Kasumi-1 (cell line): ENCODE measurements at places on chromosomes 13 and 19.

DNA sequence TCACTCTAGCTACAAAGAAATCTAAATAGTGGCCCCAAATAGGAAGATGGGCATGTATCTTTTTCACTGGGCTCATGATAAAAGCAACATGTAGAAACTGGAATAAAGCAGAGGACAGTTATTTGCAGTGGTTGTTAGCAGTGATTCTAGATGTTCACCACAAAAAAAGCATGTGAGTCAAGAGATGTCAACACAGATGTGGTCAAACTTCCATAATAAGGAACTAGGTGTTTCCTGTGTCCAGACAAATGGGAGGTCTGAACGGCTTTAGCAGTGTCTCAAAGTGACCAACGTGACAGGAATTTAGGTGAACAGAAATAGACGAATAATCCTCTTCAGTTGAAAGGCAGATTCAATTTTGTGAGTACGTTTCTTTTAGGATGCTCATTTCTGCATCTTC, 162.7 kb downstream of the TBC1D4 start:
- DNase-seq, result no peak

DNA sequence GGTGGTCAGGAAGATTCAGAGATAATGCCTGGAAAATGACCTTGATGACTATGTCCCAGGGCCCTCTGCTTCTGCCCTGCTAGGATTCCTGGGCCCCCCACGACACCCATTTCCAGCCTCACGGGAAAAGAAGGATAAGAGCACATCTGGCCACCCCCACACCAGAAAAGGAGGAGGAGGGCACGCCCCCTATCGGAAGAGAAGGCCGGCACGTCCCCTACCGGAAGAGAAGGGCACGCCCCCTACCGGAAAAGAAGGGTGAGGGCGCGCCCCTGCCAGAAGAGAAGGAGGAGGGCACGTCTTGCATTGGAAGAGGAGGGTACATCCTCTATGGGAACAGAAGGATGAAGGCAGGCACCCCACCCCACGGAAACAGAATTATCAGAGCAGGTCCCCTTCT, 84.3 kb downstream of the IER2 start:
- peak; percentile 24 for DNase-seq

DNA sequence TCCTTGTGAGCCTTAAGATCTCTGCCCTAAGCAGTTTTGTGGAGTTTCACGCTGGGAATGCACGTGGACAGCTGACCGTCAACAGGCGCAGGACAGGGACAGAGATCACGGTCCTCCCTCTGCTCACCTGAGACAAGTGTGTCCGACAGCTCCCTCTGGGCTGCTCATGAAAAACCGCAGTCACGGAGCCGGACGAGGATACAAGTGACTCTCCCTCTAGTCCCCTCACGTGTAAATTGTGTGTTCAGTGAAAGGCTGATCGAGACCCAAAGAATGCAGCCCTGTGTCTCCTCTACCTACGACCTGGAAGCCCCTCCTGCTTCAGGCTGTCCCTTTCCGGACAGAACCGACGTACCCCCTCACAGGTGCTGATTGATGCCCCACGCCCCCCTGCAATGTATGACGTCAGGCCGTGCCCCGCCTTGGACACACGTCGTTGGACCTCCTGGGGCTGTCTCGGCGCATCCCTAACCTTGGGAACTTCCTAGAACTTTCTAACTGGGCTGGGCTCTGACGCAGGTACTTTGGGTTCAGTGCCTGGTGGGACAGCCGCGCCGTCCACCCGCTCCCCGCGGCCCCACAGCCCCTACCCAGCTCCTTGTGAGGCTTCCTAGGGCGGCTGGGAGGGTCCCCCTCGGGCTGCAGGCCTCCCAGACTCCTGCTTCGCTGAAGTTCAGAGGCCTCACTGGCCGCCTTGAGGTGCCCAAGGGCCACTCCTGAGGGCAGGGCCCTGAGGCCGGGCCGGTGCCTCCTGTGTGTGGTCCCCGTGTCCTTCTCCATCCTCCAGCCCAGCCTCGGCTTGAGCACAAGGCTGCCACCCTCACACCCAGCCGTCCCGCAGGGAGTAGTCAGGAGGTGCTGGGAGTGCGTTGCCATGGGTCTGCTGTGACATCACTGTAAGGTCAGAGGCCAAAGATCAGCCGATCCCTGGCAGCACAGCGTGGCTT, at the start of gene C13orf46:
C13orf46 (minus strand) TSS at position 859 of the 947 bp plus-strand sequence; CDS start at position 780, 79 bp downstream.
- DNase-seq, result no peak

DNA sequence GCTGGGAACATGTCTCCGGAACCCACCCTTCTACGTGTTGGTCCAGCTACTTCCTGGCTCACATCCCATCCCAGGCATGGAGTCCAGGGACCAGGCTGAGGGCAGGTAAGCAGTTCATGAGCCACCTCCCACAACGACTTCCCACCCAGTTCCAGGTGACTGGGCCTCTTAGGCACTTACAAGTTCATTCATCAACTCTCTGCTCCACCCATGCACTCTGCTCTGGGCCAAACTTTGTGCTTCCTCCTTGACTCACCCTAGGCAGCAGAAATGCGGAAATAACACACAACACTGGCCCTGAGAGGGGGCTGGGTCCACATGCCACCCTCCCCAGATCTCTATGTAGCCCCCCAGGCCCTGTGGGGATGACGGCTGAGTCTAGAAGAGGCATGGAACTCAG, 20.5 kb downstream of the IQCN start:
- peak; percentile 20 for DNase-seq

GRCh38 chr13:66508153-66508909, 721.8 kb downstream of the PCDH9 start:
- DNase-seq, result no peak

- no peak for DNase-seq
These were observed 22.5 kb upstream of the ZNF429 start for GRCh38 chr19:21482863-21483276.

- peak; percentile 91 for DNase-seq
These were observed at the start of the genes BIVM and POGLUT2 for GRCh38 chr13:102798581-102799425. Gene BIVM (plus strand): TSS chr13:102799119. CDS start chr13:102807268, 8,149 bp downstream. Gene POGLUT2 (minus strand): TSS chr13:102798976. CDS start chr13:102798670, 306 bp downstream.

DNA sequence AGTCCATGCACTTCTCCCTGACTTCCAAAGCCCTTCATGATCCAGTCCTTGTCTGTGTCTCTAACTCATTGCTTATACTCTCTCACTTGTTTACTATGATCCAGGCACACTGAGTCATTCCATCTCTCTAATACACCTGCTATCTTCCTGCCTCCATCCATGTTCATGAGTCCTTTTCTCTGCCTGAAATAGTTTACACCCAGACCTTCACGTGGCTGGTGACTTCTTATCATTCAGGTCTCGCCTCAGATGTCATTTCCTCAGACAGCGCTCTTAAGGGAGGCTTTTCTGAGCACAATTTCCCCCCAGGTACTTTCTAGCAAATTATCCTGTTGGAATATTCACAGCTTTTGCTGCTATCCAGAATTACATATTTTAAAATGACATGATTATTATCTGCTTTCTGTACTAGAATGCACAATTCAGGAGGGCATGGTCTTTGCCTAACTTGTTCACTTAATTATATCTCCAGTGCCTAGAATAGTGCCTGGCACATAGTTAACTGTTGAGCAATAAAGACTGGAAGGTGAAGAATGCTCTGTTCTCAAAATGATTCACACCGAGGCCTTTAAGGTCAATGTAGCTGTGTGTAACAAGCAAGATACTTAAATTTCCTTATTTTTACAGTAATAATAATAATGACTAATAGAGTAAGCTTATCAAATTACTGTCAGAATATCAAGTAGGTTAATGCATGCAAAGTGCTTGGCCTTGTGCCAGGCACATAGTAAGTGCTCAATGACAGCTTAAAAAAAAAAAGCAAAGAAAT, 183.7 kb upstream of the SPRY2 start:
- no peak for DNase-seq

DNA sequence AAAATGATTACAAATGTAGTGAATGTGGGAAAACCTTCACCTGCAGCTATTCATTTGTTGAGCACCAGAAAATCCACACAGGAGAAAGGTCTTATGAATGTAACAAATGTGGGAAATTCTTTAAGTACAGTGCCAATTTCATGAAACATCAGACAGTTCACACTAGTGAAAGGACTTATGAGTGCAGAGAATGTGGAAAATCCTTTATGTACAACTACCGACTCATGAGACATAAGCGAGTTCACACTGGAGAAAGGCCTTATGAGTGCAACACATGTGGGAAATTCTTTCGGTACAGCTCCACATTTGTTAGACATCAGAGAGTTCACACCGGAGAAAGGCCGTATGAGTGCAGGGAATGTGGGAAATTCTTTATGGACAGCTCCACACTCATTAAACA, 9.2 kb downstream of the ZNF548 start:
- no peak for DNase-seq

GRCh38 chr13:45333977-45334922, 6.7 kb downstream of the TPT1 start:
- DNase-seq, result peak; percentile 95

GRCh38 chr13:111914241-111915103, 152.5 kb upstream of the SOX1 start:
- DNase-seq, result no peak

DNA sequence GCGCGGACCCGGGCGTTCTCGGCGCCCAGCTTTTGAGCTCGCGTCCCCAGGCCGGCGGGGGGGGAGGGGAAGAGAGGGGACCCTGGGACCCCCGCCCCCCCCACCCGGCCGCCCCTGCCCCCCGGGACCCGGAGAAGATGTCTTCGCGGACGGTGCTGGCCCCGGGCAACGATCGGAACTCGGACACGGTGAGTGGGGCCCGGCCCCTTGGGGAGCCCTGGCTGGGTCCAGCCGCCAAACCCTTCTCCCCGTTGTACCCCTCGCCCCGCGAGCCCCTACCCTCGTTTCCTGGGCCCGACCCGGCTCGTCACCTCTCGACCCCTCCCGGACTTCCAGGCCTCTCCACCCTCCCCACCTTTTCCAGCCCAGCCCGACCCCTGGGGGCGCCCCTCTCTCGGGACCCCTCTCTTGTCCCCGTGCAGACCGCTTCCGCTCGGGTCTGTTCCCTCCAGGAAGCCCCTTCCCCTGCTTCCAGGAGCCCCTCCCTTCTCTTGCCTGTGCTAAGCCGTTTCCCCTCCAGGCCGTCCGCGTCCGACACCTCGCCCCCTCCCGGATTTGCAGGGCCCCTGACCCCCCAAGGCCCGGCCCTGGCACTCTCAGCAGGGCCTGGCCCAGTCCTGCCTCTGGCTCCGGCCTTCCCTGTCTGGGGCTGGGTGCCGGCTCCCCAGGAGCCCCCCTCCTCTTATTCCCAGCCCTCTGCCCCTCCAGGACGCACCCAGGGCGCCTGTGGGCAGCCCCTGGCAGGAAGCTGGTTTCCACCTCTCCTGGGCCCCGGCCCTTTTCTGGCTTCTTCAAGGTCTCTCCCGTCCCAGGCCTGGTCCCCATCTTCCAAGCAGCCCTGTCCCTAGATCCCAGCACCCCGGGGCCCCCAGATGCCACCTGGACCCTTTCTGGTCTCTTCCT, 632 bp downstream of the MARK4 start:
- DNase-seq, result no peak

GRCh38 chr19:917323-918151, at the start of gene KISS1R:
Gene KISS1R (plus strand): TSS chr19:917333. CDS start chr19:917503, 170 bp downstream.
- no peak for DNase-seq

- no peak for DNase-seq
These were observed 717 bp upstream of the NALCN start for GRCh38 chr13:101417043-101417406.

DNA sequence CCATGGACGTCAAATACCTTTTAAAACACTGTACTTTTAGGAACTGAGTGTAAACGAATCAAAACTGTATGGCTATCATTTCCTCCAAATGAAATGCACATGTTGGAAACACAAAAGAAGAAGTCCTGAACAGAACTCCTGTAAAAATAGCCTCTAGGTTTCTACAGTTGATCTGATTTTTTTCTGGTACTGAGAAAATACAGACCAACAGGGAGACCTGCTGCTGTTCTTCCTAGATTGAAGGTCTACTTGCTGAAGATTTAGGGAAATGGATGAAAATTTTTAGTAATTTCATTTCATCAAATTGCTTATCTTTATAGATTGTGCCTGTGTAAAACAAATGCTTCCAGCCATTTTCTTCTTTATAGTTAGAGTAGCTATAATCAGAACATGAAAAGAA, 520.4 kb downstream of the SLITRK6 start:
- DNase-seq, result no peak

- no peak for DNase-seq
These were observed 19.2 kb downstream of the FCGBP start for GRCh38 chr19:39915101-39915847.

- DNase-seq, result no peak
These were observed 4.7 kb downstream of the SPPL2B start for GRCh38 chr19:2333027-2333806.

GRCh38 chr13:43140985-43141384, 117.6 kb downstream of the DNAJC15 start:
- no peak for DNase-seq

- DNase-seq, result no peak
These were observed 6.4 kb downstream of the AMER2 start for GRCh38 chr13:25165663-25166062.

- DNase-seq, result no peak
These were observed 81.7 kb downstream of the TNFRSF19 start for GRCh38 chr13:23651887-23652286.

GRCh38 chr13:57846600-57847173, 215.1 kb downstream of the PCDH17 start:
- DNase-seq, result no peak

GRCh38 chr13:101527130-101527529, 74.7 kb downstream of the ITGBL1 start:
- DNase-seq, result no peak

GRCh38 chr19:34370983-34371382, 6.0 kb downstream of the GPI start:
- no peak for DNase-seq

DNA sequence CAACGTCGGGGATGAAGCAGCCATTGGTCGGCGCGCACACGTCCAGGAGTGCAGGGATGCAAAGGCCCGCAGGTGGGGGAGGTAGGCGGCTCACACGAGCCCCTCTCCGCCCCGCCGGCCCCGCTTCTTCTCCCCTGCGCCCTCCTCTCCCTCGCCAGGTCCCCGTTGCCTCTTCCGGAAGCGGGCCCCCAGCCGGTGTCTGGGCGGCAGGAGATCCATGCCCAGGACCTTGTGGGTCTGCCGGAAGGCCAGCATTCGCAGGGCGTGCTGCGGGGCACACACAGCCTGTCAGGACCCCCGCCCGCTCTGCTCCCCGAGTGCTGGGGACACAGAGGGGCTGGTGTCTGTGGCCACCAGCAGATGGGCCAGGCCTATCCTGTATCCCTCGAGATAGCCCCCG, 19.7 kb upstream of the MATK start:
- no peak for DNase-seq

DNA sequence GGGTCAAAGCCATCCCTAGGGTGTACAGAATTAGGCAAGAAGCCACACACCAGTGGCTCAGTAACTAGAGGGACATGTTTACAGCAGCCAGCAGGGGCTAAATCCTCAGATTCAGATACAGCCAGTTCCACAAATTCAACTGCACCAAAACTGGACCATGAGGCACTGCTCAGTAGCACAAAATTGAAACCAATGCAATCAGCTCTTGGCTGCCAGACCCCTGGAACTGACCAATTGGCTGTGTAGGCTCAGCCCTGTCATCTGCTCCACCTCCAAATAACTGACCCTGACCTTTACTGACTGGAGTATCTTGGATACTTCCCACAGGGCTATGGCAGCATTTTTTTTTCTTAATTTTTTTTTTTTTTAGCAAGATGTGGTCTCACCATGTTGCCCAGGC, 226.5 kb downstream of the FOXO1 start:
- no peak for DNase-seq
